ENCODE measurements at places on chromosomes 5 and 9.

- no peak for DNase-seq
These were observed 7.7 kb downstream of the PAX5 start for GRCh38 chr9:37026113-37026930.

- DNase-seq: no peak
These were observed 118.4 kb downstream of the INSYN2B start for GRCh38 chr5:169861934-169862333.

- peak; percentile 26 for DNase-seq
These were observed 2.3 kb downstream of the ADRB2 start for GRCh38 chr5:148828511-148829247.

DNA sequence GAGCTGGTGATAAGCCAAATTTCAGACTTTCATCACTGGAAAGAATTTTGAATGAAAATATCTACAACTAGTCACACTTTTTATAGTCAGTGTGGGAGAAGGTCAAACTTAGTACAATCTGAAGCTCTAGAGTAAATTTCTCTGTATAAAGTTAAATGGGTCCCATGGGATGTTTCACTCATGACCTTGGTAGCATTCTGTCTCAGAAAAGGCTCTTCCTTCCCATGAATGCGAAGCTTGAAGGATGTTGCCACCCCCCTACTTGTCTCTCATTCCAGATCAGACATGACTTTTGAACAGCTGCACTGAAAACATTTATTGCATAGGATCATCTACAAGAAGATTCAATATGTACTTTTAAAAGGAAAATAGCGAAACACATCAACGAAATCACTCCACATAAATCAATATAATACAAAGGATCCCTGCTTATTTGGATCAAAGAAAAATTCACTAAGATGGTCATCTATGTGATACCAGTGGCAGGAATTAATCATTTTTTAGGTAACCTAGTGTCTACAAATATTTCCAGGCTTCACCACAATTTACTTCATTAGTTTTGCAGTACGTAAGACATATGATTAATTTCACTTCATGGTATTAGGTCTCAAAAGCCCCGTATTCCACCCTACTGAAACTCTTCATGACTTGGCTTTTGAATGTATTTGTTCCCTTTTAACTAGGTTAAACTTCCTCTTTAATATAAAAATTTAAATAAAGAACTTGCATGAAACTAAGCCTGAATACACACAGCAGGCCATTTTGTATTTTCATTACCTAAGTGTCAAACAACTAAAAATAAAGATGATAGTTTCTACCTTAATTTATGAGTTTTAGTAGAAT, 4.4 kb downstream of the ST8SIA4 start:
- peak; percentile 16 for DNase-seq

DNA sequence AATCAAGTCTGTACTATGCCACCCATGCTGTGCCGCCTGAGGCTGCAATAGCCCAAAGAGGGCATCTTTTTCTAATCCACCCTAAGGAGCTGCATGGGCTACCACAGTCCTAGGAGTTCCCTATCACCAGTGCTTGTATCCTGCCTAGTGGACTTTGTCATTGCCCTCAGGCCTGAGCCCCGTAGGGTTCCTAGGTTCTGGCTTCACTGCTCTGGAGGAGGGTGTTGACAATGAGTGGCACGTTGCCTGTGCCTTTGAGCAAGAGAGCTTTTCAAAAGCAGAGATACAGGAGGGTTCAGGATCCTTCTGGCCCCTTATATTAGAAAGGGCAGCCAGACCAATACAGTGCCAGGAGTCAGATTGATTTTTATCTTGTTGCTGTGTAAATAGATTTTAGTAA, 93.0 kb downstream of the PRDM6 start:
- no peak for DNase-seq

DNA sequence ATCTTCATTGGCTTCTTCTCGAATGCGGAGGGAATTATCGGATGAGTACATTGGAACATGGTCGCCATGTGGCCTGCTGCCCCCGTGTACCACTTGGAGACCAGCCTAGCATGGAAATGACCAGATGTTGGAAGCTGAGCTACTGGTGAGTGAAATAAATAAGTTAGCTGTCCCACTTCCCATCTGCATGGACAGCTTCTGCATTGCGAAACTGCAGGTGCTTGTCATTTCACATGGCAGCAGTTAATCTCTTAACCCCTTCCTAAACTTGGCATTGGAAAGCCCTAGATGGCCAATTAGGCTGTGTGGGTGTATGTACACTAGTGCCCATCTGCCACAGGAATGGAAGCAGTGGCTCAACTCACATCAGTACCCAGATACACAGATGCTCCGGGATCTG, 246.6 kb upstream of the IL12B start:
- no peak for DNase-seq

DNA sequence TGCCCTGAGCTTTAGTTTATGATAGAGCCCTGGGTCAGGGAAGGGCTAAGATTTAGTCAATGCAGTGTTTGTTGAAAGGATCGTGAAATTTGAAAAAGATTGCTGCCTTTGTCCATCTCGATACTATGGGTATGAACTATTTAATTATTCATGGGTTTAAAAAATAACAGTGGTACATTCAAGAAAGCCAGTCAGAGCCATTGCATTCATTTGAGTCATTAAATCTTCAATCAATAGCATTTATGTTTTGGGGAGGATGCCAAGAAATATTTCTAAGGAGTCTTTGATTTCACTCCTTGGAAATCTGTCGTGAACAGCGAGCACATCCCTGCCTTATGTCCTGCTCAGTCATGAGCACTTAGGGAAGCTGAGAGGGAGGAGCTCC, 54.4 kb upstream of the LRRTM2 start:
- no peak for DNase-seq

- DNase-seq: no peak
These were observed 100.5 kb downstream of the MAMDC2 start for GRCh38 chr9:70144131-70144503.

DNA sequence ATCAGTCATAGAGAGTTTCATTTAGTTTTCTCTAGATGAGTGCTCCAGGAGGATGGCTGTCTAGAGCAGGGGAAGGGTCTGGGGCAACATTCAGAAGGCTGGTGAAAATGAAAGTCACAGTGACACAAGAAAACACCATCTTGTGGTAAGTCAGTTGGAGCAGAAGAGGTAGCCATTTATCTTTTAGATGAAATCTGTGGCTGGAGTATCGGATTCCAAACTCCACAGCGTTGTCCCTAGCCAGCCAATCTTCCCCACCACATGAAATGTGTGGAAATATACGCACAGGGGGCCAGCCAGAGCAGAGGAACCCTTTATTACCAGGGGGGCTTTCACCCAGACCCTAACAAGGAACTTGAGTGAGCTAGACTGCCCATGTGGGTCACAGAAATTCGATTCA, 15.9 kb upstream of the TNFAIP8 start:
- no peak for DNase-seq

DNA sequence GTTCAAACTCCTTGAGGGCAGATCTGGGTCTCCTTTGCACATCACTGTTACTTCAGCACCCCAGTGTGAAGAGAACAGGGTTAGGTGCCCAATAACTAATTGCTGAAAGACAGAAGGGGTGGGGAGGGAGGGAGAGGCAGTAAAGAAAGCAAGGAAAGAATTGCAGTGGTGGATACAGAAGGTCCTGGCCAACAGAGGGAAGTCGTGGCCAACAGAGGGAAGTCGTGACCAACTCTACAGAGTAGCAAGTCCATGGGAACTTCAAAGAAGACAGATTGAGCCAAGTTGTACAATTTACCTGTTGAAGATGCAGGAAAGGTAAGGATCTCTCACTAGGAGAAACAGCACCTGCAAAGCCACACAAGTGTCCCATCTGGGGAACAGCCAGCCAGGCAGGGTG, 27.0 kb downstream of the CCNJL start:
- DNase-seq: no peak

- DNase-seq: peak; percentile 43
These were observed 156.3 kb downstream of the HMHB1 start for GRCh38 chr5:143968071-143968878.

GRCh38 chr5:13470975-13471374, 473.5 kb downstream of the DNAH5 start:
- no peak for DNase-seq

GRCh38 chr9:4415281-4415680, 75.0 kb upstream of the SLC1A1 start:
- DNase-seq: no peak

DNA sequence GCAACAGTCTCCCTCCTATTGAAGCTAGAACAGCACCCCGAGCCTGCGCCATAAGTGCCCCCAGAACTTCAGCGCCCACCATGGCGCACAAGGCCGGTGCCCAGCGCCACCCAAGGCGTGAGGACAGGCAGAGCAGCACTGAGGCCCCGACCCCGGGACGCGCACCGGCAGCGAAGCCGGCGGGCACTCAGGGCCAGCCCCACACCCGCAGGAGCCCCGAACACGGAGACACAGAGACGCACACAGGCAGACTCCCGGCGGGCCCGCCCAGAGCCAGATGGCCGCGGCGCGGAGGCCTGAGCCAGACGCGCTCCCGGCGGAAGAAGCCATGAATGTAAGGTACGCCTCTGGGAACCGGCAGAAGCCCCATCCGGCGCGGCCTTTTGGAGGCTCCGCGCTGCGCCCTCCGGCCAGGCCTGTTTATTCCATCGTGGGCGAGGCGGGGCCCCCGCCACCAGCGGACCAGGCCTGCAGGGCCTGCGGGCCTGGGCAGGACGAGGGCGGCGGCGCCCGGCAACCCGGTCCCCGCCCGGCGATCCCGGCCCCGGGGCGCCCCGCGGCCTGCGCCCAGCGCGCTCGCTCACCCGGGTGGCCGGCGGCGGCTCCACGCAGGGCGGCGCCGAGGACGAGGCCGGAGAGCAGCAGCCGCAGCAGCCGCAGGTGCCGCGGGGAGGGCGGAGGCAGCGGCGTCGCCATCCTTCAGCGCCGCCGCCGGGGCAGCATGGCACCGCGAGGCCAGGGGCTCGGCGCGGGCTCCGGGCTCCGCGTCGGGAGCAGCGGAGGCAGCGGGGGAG, 486 bp downstream of the NPDC1 start:
- DNase-seq: no peak

DNA sequence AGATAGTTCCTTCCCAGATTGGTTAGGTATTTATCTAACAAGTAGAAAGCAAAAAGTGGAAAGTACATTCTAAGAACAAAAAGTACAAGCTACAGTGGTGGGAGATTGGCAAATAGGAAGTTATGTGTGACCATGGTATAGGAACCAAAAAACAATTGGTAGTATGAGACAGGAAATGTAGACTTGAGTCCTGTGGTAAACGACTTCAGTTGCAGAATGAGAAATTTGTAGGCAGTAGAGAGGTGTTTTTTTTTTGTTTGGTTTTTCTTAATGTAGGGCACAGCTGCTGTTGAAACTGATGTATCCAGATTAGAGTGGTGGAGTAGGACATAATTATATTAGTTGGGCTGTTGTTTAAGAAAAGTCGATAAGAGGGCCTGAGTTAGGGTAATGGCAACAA, 72.0 kb downstream of the CCNH start:
- DNase-seq: peak; percentile 64

- no peak for DNase-seq
These were observed 15.3 kb downstream of the GABRA1 start for GRCh38 chr5:161863259-161863658.

DNA sequence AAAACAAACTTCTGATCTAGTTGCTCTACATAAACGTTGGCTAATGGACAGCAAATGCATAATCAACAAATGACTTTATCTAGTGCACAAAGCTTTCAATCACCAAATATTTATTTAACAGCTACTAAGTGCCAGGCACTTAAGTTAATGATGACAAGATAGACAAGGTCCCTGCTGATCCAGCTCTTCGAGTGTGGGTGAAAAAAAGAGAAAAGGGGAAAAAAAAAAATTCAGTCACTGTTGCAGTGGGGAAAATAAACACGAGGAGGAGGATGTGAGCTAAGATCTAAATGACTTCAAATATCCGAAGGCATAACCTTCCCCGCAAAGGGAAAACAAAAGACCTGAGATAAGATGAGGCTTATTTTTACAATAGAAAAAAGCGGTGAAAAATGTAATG, 9.6 kb downstream of the PSIP1 start:
- no peak for DNase-seq

GRCh38 chr5:82419559-82420332, 141.6 kb upstream of the RPS23 start:
- no peak for DNase-seq

GRCh38 chr5:73298772-73299630, 126.0 kb downstream of the TMEM174 start:
- DNase-seq: peak; percentile 41

DNA sequence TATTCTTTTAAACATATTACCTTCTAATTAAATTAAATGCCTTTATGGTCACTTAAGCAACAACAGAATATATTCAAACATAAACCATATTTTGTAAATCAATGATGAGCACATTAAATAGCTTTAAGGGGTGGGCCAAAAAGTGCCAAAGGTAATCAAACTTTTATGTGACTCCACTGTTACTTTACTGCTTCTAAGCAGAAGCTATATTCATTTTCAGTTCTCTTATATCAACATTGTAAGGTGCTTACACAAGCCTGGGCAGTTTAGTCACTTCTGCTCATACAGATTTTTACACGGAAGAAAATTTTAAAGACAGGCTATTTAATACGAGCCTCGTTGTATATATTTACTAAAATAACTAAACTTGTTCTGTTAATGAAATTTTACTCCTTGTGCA, 29.9 kb downstream of the RFX3 start:
- DNase-seq: no peak

DNA sequence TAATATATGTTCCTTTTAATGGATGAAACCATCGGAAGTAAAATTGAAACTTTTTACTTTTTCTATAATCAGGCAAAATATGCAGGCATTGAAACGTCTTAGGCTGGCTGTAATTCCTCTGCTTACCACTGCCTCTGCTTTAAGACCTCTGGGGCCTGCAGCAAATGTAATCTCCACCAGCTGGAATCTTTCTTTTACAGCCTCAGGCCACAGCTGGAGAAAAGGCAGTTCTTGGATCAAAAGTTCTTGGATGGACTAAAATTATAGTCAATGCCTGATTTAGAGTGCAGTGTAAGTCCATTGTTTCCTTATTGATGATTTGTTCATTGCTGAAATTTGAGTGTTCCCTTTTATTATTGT, 396.7 kb downstream of the KCTD16 start:
- DNase-seq: no peak

- DNase-seq: peak; percentile 53
These were observed 764 bp upstream of the GRIN1 start for GRCh38 chr9:137138058-137138721.

DNA sequence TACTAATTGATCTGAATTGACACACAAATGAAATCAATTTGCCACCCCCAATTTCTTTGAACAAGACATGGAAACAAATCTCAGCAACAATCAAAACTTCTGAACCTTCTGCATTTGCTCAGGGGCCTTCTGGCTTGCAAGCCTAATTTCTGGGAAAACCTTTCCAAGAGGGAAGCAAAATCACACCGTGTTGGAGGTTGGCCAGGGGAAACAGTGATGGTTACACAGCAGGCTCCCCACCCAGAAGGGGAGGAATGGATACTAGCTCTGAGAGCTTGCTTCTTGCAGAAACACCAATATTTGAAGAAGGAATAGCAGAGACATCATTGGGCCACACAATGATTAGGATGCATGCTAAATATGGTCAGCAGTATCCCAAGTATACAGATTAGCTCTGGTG, 488.6 kb upstream of the TRPC7 start:
- no peak for DNase-seq

GRCh38 chr9:649128-650074, 192.1 kb upstream of the DMRT1 start:
- DNase-seq: no peak

- DNase-seq: no peak
These were observed 144.4 kb downstream of the SLC12A2 start for GRCh38 chr5:128228008-128228407.

GRCh38 chr5:45639040-45639439, 57.1 kb downstream of the HCN1 start:
- peak; percentile 5 for DNase-seq

GRCh38 chr5:175554296-175554695, 75.9 kb downstream of the SFXN1 start:
- DNase-seq: no peak
